ENCODE measurements at places on chromosomes 6 and 20.

DNA sequence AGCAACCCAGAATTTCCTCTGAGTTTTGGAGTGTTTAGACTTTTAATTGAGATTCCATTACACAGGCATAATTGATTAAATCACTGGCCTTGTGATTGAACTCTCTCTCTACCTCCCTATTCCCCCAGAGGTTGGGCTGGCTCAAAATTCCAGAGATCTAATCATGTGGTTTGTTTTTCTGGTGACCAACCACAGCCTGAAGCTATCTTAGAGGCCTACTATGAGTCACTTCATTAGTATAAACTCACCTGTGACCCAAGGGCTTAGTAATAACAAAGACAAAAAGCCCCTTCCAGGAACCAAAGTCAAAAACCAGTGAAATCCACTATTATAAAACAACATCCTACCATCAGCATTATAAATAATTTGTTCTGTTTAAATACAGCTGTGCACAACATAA lies 992.5 kb upstream of the CITED2 start:
- DNase-seq = no peak

DNA sequence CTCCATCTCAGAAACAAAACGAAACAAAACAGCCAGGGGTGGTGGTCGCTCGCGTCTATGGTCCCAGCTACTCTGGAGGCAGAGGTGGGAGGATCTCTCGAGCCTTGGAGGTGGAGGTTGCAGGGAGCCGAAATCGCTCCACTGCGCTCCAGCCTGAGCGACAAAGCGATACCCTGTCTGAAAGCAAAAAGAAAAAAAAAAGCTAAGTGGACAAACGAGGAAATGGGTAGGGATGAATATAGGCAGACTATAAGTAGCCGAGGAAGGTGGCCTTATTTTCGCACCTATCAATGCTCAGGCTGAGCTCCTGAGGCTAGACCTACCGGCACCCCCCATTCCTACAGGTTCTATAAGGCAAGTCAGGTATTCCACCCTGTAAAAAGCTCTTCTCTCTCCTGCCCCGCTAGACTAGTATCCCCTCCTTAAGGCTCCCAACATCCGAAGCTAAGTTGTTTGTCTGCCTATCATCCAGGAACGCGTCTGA lies 650 bp upstream of the CASP8AP2 start:
- DNase-seq = no peak

- no peak for DNase-seq
Observed at GRCh38 chr6:141957271-141957670, 175.5 kb upstream of the GJE1 start.

GRCh38 chr6:116008470-116009243 lies 52.0 kb downstream of the FRK start:
- DNase-seq = no peak

DNA sequence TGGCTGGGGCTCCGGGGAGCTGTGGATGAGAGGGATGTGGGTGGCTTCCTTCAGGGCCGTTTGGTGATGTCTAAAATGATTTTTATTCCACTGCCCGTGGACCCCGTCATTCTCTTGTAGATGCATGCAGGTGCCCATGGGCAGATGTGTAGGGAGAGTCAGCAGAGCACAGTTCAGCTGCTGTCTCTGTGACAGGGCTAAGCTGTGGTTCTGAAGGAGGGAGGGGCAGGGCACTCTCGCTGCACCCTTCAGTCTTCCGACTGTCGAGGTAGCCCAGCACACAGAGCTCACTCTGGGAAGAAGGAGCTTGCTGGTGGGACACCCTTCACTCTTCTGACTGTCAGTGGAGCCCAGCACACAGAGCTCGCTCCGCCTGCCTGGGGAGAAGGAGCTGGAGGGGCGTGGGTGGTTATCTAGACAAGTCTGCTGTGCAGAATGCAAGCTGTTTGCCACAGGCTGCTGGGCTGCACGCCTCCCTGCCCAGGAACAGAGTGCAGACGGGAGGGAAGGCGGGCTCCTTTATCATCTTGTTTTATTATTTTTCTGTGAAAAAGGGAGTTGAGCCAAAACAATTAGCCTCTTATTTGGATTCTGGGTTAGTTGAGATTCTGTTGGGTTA lies 28.4 kb upstream of the ADRM1 start:
- no peak for DNase-seq

- no peak for DNase-seq
Observed at GRCh38 chr6:167543602-167544497, 219.0 kb downstream of the TTLL2 start.

DNA sequence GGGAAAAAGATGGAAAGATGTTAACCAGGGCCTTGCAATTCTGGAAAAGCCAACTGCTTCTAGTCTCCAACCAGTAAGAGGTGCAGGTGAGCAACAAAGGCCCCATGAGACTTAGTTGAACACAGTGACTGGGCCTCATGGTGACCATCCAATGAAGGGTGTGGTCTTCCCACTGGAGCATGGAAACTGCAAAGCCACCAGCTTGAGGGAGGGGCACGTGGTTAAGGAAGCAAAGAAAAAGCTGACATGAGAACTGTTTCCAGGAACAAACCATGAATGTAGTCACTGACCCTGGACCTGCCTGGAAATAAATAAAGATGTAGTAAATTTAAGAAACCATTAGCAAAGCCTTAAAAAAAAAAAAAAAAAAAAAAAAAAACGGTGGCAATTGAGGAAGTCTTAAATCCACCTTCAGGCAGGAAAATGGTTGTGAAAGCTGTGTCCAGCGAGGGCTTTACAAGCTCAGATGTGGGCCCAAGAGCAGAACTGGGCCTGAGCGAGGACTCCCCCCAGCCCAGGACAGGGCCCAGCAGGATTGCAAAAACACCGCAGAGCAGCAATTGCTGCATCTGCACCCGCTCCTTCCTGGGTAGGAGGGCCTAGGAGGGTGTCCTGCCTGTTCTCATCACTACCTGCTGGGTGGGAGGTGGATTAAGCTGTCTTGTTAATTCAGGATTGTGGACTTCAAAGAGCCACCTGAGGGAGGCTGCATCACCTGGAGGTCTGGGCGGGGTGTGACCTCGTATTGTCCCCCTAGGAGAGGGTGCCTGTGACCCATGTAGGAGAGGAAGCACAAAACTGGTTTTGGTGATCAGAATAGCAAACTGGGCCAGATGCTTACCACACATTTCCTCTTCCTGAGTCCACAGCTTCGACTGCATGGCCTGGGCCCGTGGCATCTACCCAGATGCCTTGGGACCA lies 10.3 kb downstream of the GFRA4 start:
- no peak for DNase-seq

DNA sequence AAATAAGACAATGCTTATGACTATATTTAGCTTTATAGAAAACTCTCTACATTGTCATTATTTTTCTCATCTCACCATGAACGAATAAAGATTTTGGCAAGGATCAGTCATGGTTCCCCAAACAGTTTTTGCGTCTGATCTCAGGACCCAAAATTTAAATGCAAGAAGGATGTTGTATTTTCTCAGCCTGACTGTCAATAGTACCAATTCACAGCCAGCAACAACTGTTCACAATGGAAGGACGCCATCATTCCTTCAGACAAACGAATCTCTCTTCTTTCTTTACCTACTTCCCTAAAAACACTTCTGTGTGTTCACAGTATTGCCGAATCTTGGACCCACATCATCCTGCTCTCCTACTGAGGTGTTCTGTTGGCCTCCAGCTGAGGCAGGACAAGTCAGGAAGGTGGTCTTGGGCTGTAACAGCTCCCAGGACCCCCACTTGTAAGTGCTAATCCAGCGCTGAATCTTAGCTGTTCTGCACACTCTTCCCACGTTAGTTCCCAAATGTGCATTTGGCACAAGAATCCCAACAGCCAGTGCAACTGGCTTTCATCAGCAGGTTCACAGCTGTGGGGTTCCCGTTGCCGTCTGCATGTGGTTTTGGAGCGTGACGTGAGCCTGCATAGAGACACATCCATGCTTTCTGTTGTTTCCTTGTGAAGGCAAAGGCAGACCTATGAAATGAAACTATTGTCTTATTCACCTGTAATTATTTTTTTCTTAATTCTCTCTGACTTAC lies 600.0 kb downstream of the QKI start:
- DNase-seq = no peak

DNA sequence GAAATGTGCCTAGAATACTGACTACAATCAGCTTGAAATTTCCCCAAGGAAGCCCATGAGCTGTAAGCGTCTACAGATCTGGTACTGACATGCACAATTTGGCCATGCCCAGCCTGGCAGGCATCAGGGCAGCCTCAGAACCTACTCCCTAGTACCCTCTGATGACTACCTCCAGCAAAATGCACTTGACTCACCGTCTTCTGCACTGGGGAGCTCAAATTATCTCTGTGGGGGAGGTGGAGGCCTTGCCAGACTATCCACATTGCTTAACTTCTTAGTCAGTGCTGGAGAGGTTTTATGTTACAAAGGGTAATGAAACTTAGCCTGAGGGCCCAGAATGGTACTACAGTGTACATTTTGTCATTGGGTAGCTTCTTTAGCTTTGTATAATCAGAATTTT lies 126.0 kb upstream of the ADGRF1 start:
- no peak for DNase-seq

DNA sequence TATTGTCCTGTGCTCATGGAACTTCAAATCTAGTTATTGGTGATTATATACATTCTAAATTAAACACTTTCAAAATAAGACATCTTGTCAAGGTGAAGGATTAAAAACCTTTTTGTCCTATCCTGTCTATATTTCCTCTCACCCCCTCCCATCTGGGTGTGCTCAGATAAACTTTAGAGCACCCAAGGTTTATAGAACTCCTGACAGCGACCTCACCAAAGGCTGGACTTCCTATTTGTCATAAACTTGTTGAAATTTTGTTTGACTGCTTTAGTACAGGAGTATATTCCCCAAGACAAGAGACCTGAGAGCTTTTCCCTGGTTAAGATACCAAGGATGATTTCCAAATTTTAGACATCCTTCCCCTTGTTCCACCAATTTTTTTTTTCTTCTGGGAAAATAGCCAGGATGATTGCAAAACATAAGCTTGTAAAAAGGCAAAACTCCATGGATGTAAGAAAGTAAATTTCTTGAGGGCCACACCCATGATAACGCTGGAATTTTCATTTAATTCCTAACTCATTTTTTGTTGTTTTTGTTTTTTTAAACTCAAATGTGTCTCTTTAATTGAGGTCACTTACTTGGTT lies 33.0 kb downstream of the CARMIL1 start:
- no peak for DNase-seq

DNA sequence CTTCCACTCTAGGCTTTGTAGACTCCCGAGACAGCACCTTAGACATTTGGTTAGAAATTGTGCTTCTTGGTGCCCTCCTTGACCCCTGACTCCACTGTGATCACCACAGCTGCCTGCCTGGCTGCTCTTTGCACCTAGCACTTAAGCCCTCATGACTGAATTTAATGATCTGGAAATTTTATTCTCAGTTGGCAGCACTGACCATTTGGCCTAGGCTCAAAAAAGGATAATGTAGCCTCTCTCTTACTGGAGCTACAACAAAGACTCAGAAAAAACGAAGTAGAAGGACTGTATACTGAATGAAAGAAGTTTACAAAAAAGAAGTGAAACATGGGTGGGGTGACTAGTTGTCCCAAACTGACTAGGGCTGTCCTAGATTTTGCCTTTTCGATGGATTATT lies 11.3 kb upstream of the ABRACL start:
- DNase-seq = peak; percentile 78

DNA sequence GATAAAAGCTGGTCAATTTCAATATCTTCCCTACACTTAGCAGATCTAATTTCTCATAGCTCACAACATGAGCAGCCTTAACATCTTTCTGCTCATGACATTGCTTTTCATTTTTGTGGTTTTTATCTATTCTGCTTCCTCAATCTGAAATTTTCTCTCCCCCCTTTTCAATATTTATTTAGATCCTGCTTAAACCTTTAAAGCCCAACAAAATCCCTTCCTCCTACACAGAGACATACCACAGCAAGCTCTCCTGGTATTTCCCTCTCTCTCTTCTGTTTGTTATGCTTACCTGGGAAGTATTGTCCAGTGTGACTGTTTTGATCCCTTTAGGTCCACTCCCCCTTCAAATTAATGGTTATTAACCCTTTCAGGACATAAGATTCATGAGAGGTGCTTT lies 582.5 kb downstream of the RFPL4B start:
- DNase-seq = no peak

- no peak for DNase-seq
Observed at GRCh38 chr20:59741073-59741472, 136.7 kb downstream of the PHACTR3 start.

DNA sequence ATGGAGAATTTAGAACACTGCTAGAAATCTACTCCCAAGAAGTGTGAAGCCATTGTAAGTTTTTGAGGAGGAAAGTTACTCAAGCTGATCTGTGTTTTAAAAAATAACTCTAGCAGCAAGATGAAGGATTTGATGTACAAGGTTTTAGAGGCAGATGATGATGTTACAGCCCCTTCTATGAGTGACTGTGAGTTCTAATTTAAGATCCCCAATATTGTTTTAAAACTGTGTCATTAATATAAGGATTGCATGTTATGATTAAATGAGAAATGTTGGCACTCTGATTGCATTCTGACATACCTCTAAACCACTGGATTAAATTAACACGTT lies 293.5 kb downstream of the ADGB start:
- DNase-seq = no peak

GRCh38 chr20:61449057-61449609 lies 197.1 kb downstream of the CDH4 start:
- no peak for DNase-seq

DNA sequence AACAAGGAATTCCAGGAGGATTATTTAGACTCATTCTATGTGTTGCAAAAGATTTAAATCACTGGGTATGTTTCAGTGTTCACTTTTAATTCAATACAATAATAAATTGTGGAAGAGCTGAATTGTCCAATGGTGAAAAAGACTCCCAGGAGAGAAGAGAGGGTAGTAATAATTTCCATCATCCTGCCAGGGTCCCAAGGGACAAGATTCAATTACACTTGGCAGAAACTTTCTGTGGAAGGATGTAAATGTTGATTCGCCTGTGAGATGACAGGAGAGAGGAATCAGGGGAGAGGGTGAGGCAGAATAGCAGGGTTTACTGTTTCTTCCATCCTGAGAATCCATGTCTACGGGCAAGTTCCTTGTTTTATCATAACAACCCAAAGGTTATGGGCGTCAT lies 342.7 kb downstream of the ESR1 start:
- no peak for DNase-seq

GRCh38 chr20:33113387-33113908 lies 34.0 kb downstream of the BPIFB4 start:
- no peak for DNase-seq

GRCh38 chr6:160121981-160122380 lies 366 bp downstream of the SLC22A1 start:
- DNase-seq = no peak

GRCh38 chr20:21808863-21809664 lies 103.6 kb downstream of the PAX1 start:
- DNase-seq = no peak

DNA sequence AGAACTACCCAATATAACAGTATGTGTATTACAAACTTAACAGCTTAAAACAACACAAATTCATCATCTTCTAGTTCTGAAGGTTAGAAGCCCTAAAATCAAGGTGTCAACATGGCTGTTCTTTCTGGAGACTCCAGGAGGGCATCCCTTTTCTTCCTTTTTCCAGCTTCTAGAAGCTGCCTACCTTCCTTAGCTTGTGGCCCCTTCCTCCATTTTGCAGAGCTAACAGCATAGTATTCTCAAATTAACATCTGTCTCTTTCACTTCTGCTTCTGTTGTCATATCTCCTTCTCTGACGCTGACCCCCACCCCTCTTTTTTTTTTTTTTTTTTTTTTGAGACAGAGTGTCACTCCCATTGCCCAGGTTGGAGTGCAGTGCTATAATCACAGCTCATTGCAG lies 52.8 kb upstream of the AKIRIN2 start:
- no peak for DNase-seq

GRCh38 chr6:70956191-70956450 lies 739 bp downstream of the B3GAT2 start:
- no peak for DNase-seq

All from NCI-H1092 (cell line).